ENCODE measurements at places on chromosomes 6 and 20.

GRCh38 chr6:4067673-4068072 is 11.3 kb downstream of the FAM217A start:
- DNase-seq = no peak

DNA sequence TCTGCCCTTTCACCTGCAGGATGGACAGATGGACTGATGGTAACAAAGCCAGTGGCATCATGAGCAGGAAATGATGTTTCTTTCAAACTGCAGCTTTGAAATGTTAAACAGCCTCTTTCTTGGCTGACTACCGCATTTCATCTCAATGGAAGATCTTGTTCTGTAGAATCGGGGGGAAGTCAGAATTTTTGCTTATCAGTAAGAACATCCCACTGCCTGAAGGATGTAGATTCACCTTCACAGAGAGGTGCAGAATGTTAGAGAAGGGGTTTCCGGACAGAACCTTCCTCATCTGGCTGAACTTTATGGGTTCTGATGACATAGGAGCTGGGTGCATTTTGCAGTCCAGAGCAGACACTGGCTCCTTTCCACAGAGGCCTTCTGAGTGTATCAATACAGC is 32.7 kb downstream of the GGTLC1 start:
- DNase-seq = no peak

DNA sequence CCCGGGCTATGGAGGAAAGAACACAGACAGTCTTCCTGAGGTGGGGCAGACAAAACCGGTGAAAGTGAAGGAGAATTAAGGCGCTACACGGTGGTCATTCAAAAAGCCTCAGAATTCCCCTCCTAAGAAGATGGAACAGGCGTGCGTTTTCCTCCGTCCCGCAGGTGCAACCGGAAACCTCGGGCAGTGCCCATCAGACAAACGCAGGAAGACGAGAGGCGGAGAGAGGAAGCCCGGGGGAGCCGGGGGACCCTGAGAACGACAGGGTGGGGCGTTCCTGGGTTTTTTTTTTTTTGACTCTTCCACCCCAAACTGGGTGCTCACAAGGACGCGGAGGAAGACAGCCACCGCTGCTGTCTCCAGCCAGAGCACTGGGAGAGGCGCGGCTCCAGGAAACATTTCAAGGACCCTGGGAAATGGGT is 25.4 kb downstream of the TTLL2 start:
- DNase-seq = no peak

- DNase-seq = no peak
Measured at GRCh38 chr20:36824142-36824940, 50.8 kb upstream of the DSN1 start.

DNA sequence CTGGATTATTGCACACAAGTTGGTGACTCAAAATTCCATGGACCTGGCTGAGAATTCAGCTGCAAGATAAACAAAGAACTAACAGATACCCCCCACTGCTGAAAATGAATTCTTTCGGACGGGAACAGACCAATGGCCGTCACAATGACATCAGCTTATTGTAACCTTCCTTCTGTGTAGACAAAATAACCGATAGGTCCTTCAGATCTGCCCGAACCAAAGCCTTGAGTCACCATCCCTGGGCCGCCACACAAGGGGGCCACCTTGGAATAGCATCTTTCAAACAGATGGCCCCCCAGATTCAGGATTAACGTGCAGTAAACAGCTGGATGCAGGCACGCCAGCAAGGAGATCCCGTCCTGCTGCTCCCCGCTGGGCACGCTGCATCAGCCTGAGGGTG is 214.0 kb upstream of the EXOC2 start:
- peak; percentile 86 for DNase-seq

GRCh38 chr20:63703471-63703975 is 4.3 kb downstream of the ARFRP1 start:
- DNase-seq = no peak

DNA sequence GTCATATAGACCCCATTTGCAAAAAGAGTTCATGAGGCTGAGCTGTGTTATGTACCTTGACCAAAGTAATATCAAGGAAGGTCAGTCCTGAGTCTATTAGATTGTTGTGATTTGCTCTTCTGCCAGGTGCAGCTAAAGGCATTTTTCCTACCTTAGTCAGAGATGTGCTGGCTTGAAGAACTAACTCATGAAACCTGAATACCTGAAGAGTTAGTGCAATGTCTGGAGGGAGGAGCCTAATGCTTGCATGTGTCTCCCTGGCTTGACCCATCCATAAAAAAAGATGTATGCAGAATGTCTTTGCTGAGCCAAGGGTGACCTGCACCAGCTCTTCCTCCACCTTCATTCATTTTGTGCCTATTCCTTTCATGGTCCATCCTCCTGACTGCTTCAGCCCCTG is 742.0 kb downstream of the KIF16B start:
- DNase-seq = no peak

DNA sequence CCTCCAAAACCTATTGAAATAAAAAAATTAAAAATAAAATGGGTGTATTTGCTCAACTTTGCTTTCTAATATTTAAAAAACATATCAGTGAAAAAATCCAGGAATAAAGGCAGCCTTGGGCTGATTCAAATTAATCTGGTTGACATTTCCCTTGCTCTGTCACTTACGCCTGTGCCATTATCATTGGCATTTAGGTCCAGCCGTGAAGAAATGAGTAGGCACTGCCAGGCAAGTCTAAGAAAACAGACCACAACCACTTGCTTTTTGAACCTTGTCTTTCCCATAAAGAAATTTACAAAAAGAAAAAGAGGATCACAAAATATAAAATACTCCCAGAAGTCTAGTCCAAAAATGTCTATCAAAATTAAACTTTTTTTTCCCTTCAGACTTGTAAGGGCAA is 59.2 kb upstream of the HBS1L start:
- DNase-seq = no peak

GRCh38 chr6:31717499-31718222 is 2.5 kb downstream of the LY6G6D start:
- DNase-seq = no peak

- DNase-seq = no peak
Measured at GRCh38 chr6:112525749-112526148, 178.6 kb downstream of the RFPL4B start.

DNA sequence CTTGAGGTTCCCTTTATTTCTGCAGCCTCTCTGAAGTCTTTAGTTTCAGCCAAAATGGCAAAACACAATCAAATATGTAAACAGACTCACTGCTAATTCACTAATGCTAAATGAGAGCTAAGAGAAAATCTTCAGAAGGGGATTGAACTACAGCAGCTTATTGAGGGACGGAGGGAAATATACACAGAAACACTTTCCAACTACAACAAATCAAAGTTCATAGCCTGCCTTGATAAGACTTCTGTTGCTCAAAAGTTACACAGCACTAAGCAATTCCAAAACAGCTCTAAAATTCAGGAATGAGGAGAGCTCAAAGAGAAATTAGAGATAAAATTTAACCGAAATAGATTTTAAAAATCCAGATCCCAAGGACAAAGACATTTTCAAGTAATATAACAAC is 1.7 kb downstream of the TCP11 start:
- DNase-seq = no peak

GRCh38 chr6:107272246-107272645 is 156.9 kb upstream of the BEND3 start:
- DNase-seq = no peak

GRCh38 chr20:208942-209566 is 18.0 kb upstream of the DEFB129 start:
- DNase-seq = peak; percentile 69

DNA sequence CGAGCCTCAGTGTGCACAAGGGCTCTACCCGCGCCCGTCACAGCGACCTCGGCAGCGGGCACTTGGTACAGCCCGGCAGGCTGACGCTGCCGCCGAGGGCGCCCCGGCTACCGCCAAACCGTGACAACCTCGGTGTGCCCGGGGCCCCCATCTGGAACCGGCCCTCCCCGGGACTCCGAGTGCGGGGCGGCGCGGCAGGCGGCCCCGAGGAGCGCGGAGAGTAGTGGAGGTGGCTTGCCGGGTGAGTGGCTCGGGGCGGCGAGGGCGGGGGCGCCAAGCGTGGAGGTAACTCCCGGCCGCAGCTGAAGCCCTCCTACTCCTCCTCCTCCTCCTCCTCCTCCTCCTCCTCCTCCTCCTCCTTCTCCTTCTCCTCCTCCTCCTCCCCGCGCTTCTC is at the start of gene ISM1:
Gene ISM1, plus strand, starts transcription at position 371 of the 394 bp plus-strand sequence. CDS start 503 bp downstream, outside the sequence.
- DNase-seq = peak; percentile 2

DNA sequence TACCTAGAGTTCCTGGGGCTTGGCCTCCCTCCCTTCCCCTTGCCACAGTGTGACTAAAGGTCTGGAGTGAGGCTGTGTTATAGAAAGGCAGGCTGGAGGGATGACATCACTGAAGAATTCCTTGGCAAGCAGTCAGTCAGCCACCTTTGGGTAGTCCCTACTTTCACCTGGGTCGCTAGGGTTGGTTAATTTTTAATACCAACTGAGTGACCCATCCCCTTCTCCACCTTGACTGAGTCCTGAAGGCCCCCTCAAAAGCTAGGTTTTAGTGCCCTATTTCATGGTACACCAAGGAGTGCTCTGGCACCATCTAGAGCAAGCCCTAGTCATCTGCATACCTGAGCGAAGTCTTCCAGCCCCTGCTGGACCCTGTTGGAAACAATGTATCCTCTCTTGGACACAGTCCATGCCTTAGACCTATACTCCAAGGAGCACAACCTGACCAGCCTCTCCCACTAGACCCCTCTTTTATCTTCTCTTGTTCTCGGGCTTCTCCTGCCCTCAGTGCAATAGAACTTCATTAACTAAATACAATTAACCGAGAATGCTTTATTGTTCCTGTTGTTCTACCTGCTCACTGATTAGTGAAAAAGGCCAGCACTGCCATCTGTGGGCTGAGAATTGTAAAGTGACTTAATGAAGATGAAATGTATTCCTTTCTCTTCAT is 44.6 kb downstream of the RIN2 start:
- DNase-seq = no peak

GRCh38 chr20:10131732-10132345 is 86.8 kb upstream of the SNAP25 start:
- peak; percentile 47 for DNase-seq

DNA sequence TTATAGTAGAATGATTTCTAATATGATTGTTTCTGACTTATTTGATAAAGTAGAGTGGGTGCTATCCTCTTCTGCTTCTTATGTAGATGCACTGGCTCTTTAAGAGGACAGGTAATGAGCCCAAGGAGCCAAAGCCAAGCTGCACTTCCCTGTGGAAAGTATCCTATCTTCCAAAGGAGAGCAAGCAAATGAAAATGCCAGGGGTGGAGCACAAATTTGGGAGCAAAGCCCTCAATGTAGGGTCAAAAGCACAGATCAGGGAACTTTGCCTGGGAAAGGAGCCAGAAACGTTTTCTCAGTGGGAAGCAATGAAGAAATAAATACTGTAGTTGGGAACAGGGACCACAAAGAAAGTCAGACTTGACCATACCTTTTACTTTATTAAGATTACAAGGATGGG is 242.9 kb downstream of the SYNE1 start:
- DNase-seq = no peak

Data from fibroblast of skin of scalp (primary cell).